Chondrocyte (in vitro differentiated cells): ENCODE measurements at places on chromosomes 4 and X.

- no peak for DNase-seq
These were observed 7.2 kb downstream of the GNRHR start for GRCh38 chr4:67746797-67747495.

- DNase-seq, result no peak
These were observed 1722.0 kb upstream of the TENM3 start for GRCh38 chr4:180521181-180521580.

DNA sequence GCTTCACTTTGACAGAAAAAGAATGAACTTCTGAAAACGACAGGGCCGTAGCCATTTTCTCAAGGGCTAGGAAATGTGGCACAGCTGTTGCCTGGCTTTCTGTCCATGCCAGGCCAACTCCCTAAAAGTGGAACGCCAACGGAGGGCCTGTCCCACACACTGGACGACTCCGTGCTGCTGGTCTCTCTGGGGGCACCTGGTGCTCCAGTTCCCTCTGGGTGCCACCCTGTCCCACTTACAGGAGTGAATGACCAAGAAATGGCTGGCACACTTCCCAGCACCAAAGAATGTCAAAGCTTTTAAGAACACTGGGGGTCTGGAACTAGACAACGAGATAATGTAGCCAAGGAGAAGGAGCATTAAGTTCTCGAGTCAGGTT, 40.9 kb downstream of the GATB start:
- no peak for DNase-seq

GRCh38 chr4:52843958-52844357, 18.2 kb upstream of the RASL11B start:
- DNase-seq, result no peak

GRCh38 chr4:133584714-133585113, 435.6 kb downstream of the PCDH10 start:
- no peak for DNase-seq

DNA sequence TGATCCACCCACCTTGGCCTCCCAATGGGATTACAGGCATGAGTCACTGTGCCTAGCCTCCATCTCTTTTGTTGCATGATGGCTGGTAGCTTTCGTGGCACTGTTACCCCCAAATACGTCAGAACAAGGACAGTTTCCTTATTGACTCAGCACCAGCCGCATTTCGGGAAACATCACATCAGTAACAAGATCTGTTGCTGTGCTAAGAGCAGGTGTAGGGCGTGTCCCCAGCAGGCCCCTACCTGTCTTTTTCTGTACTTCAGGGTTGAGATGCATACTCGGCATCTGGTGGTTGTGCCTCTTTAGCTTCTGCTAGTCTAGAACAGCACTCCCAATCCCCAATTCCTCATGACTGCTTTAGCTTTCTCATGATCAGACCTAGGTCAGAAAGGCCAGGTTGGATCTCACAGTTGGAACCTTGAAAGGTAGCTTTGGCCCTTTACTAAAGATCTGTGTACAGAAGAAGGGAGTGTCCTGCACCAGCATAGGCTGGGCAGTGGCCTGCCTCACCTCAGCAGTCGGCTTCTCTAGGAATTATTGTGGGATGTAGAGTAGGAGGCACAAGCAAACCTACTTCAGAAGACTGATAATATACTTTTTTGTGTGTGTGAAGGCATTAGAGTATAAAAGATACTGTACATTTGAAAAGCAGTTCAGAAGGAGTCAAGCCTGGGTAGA, 36.8 kb downstream of the NSD2 start:
- DNase-seq, result no peak

DNA sequence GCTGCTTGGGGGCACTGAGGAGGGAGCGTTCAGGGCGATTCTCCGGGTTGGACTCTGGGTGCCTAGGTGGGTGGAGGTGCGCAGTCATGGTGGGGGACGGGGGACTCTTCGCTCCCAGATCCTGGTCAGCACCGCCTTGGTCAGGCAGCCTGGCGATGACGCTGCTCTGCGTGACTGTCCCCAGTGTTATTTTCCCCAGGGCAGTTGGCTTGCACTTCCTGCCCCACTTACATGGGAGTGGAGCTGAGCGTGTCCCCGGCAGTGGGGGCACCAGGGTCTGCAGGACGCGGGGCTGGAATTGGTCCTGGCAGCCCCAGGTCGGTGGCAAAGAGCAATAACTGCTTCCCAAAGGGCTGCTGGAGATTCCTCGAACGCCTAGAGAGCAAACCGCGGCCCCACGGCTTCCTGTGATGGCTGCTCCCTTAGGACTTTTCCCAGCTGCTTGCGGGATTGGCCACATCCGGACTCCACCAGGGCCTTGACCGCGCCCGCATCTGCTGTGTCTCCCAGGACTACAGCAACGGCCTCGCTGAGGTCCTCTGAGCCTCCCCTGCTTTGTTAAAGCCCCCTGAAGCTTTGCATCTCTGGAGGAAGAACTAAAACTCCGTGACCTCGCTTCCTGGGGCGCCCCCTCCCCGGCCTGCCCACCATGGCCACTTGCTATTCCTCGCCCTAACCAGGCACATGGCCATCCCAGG, 35.3 kb upstream of the GPR78 start:
- no peak for DNase-seq

- DNase-seq, result no peak
These were observed 91.6 kb downstream of the DDIT4L start for GRCh38 chr4:100098681-100099080.

DNA sequence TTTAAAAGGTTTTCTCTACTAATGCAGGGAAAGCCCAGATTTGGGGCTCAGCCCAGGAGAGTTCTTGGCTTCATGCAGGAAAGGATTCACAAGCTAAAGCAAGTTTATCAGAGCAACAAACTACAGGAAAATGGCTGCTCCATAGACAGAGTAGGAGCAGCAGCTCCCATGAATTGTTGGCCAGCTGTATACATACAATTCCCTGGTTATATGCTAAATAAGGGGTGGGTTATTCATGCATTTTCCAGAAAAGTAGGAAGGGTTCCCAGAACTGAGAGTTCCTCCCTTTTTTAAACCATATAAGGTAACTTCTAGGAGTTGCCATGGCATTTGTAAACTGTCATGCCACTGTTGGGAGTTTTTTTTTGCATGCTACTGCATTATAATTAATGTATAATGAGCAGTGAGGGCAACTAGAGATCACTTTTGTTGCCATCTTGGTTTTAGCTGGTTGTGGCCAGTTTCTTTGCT, 2.6 kb downstream of the C4orf33 start:
- no peak for DNase-seq

DNA sequence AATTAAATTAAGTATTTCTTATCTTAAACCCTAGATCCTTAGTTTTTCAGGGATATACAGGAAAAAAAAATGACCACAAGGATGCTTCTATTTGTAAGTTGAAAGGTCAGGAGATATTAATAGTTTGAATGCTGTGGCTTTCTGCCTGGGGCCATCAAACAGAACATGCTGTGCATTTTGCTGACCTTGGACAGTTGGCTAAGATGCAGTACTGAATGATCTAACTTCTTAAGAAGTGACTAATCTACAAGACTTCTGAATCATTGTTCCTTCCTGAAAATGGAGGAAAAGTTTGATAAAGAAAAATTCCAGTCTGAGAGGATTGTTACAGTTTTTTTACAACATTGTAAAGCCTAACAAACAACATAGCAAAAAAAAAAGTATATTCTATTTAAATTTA, 237.8 kb upstream of the JADE1 start:
- DNase-seq, result no peak

DNA sequence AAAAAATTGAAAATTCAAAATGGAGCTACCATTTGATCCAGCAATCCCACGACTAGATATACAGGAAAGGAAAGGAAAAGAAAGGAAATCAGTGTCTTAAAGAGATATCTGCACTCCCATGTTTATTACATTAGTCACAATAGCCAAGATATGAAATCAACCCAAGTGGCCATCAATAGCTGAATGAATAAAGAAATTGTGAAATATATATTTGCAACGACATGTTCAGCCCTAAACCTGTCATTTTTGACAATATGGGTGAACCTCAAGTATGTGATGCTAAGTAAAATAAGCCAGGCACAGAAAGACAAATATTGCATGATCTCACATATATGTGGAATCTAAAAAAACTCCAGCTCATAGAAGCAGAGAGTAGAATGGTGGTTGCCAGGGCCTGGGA, 155.1 kb downstream of the ANXA5 start:
- DNase-seq, result no peak

DNA sequence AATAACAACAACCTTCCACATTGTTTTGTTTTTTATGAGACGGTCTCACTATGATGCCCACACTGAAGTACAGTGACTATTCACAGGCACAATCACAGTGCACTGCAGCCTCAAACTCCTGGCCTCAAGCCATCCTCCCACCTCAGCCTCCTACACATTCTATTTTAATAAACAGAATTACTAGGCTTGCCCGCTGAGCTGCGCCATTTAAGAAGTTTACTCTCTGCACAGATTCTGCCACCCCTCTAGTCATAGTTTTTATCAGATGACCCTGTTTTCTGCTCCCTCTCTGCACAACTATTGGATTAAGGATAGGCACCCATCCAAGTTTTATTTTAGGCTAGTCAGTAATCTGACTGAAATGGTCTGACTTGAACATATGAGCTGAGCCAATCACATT, 11.3 kb upstream of the COX18 start:
- no peak for DNase-seq

DNA sequence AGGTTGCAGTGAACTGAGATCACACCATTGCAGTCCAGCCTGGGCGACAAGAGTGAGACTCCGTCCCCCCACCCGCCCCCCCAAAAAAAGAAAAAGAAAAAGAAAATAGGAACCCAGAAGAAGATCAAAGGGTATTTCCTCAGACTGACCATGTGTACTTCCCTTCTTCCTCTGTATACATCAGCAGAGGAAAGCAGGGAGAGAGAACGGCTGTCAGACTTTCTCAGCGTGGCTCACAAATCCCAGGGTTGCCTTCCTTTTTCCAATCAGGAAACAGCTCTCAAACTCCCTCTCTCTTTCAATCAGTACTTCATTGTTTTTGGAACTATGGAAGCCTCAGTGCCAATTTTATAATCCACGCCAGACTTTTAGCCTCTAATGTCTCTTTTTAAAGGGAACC, 59.1 kb downstream of the CHRNA9 start:
- no peak for DNase-seq

GRCh38 chr4:16652732-16653305, 245.6 kb downstream of the LDB2 start:
- DNase-seq, result no peak

DNA sequence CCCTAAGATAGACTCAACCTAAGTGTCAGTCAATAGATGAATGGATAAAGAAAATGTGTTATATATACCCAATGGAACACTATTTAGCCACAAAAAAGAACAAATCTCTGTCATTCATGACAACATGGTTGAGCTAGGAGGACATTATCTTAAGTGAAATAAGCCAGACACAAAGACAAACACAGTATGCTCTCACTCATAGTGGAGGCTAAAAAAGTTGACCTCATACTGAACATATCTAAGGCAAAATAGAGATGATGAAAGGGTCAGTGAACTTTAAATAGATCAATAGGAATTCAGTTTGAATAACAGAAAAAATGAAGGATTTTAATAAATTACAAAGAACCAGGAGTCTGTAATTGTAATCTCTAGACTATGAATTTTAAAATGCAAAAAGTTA, 106.5 kb downstream of the SOWAHB start:
- DNase-seq, result no peak

- peak; percentile 55 for DNase-seq
These were observed 164.3 kb downstream of the AFAP1 start for GRCh38 chr4:7775396-7775795.

GRCh38 chr4:111323916-111324315, 701.0 kb upstream of the PITX2 start:
- no peak for DNase-seq

GRCh38 chr4:141658309-141658708, 21.9 kb downstream of the IL15 start:
- DNase-seq, result no peak

GRCh38 chrX:24298191-24298590, 15.7 kb downstream of the SUPT20HL2 start:
- DNase-seq, result no peak

DNA sequence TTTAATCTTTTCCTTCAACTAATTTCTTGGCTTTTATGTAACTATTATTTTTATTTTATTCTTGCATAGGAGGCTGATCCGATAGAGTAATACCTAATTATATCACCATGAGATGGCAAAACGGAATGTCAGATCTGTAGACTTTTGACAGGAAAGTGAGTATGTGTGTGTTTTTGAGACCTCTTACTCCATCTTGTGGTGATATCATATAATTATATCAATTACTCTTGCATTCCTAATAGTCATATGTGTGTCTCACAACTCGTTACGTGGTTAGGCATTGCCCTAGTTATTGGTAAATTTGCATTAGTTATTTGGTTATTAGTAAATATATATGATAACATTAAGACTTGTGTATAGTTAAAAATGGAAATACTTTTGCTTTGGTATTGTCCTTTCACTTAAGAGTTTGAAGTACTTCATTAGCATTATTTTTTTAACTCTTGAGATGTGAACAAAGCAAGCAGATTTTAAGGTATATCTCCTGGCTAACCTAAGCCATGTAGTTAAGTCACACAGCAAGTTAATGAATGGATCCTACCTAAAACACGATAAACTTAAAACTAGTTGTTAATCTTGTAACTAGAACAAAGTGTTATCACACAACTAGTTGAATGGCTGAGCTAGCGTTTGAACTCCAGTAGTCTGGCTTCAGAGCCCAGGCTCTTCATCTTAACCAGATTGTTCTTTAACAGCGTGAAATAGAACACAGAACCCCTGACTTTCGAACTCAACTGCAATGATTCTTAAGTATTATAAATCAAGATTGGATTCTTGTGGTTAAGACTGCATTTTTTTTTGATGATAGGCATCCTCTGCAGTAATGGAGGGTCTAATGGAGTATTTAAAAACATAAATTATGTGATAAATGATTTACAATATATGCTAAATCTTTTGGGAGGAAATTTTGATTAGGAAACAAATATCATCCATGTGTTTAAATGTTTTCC, 67.1 kb downstream of the PGRMC2 start:
- DNase-seq, result no peak

DNA sequence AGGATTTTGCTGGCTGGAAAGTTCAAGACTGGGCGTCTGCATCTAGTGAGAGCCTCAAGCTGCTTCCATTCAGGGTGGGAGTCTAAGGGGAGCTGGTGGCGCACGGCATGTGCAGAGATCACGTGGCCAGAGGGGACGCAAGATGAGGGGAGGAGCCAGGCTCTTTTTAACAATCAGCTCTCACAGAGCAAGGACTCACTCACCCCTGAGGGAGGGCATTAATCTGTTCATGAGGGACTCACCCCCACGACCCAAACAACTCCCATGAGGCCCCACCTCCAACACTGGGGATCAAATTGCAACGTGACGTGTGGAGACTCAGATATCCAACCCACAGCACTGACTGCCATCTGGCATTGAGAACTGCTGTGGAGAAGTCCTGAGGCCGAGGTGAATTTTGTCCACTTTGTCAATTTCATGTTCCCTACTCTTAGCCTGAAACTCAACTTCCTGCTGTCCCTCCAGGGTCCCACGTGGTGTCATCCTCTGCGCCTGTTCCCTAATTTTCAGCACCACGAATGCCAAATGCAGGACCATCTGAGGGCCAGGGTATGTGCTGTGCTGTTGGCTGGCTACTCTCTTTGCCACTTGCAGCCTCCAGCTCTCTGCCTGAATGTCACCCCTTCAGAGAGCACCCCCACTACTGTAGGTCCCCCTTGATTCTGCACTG, 5.6 kb downstream of the ZFP92 start:
- peak; percentile 49 for DNase-seq

- DNase-seq, result no peak
These were observed 7.3 kb downstream of the EMCN start for GRCh38 chr4:100510551-100510950.
